Kidney (tissue), 22 donors: ENCODE measurements at places on chromosomes 7 and 10. TPM values are rescaled to one million over a fixed set of nuclear protein-coding genes. Genes with fewer than 3 reads are reported as not detected.

Gene PCGF6
- total RNA-seq = 6.3 TPM

Gene PON1
- not detected for total RNA-seq

Gene PAPOLB
- 0.06 TPM for total RNA-seq

Gene PALD1
- total RNA-seq = 14.4 TPM

Gene CDNF
- 2.1 TPM for total RNA-seq

Gene SGCE
- 59.6 TPM for total RNA-seq

Gene LIPK
- total RNA-seq = not detected

Gene MYL7
- total RNA-seq = not detected

Gene CAMK2B
- total RNA-seq = 1.1 TPM

Gene LRRC27
- total RNA-seq = 14.6 TPM

Gene GDF2
- not detected for total RNA-seq

Gene UNCX
- 2.0 TPM for total RNA-seq

Gene PNLIP
- not detected for total RNA-seq

Gene SLC13A4
- not detected for total RNA-seq

Gene SLC26A3
- 0.25 TPM for total RNA-seq

Gene PTF1A
- total RNA-seq = not detected

Gene COL17A1
- total RNA-seq = 10.8 TPM

Gene TAS2R5
- 2.5 TPM for total RNA-seq
